ENCODE measurements at places on chromosomes 7 and 10.

DNA sequence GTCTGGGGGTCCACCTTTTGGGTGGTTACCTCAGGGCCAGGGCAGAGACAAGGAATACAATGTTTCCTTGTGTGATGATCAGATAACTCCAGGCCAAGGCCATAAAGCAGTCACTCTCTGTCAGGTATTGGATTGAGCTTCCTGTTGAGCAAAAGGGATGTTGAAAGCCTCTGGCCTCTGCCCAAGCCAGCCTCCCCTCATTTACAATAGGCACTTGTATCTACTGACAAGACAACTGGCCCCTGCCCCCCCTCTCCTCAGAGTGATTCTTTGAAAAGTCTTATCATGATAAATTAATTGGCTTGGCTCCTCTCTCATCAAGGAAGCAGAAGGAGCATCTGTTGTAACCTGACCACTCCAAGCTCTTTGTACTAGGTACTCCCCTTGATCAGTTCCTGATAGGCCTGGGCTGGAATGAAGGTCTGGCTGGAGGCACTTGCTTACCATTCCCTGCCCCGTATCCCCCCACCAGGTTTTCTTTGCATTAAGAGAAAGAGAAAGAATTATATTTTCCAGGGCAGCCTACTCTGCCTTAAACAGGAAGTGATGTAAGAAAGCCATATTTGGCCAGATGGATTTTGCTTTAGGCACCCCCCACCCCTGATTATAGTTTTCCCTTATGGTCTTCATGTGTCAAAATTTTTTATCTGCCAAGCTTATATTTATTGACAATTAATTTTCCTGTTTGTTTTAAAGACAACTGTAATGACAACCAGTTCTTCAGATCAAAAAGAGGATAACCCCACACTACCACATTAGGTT, 42.1 kb upstream of the HPS1 start:
- DNase-seq = no peak

DNA sequence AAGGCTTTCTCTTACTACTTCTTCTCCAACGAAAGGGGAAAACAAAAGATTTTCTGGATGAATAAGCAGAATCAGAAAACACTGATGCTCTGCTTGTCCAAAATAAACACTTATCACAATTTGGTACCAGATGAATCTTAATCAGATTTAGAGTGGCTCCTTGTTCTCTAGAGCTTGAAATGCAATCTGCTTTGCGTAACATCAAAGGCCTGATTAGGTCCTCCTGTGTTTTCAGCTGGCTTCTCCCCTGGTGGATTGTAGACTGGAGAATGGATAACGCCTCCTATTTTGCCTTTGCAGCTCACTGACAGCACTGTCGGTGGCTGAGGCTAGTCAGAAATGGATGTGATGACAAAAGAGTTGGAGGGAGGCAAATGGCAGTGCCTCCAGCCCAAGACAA, 91.2 kb downstream of the FAM13C start:
- peak; percentile 10 for DNase-seq

DNA sequence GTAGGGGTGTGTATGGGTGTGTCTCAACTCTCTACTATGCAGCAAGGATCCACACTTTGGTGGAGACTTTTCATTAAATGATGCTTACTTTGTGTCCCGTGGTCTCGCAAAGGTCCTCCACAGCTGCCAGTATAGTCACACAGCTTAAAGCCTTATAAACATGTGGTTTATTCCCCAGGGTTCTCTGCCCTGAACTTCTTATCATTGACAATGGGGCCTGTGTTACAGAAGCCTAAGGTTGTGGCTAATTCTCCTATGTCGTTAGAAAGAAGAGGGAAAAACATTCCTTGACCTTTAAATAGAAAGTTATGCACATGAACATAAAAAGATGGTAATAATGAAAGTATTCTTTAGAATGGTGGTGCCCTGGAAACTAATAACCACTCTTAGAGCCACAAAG, 201.4 kb downstream of the INHBA start:
- DNase-seq = no peak

DNA sequence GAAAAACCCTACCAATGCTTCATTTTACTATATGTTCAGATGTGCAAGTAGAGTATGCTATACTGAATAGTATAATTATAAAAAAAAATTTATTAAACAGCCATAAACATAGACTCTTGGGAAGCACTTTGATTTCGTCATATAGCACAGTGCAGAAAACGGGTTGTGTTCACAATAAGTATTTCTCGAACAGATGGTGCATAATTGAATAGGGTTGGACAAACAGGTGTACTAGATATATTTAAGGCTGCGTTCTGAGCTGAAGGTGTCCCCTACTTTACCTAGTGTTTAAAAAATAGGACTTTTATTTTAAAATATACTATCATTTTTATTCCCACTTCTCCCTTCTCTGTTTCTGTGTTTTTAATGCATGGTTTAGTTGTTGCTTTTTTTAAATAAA, 841.5 kb downstream of the ANKRD7 start:
- DNase-seq = no peak

DNA sequence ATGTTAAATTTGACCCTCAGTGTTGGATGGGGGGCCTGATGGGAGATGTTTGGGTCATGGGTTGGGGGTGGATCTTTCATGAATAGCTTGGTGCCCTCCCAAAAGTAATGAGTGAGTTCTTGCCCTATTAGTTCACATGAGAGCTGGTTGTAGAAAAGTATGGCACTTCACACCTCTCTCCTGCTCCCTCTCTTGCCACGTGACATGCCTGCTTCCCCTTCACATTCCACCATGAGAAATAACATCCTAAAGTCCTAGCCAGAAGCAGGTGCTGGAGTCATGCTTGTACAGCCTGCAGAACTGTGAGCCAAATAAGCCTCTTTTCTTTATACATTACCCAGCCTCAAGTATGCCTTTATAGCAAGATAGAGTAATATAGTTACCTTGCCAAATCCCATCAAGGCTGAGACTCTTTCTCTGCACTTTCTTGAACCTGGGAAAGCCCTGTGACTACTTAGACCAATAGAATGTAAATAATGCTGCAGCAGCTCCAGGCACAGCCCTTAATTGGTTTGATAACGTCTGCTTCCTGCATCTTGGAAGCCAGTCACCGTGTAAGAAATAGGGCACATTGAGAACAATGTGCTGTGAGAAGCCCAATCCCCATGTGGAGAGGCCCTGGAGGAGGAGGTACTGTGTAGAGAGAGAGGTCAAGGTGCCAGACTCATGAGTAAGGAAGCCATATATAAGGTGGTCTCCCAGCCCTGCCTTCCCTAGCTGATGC, 88.0 kb upstream of the NAMPT start:
- DNase-seq = no peak

DNA sequence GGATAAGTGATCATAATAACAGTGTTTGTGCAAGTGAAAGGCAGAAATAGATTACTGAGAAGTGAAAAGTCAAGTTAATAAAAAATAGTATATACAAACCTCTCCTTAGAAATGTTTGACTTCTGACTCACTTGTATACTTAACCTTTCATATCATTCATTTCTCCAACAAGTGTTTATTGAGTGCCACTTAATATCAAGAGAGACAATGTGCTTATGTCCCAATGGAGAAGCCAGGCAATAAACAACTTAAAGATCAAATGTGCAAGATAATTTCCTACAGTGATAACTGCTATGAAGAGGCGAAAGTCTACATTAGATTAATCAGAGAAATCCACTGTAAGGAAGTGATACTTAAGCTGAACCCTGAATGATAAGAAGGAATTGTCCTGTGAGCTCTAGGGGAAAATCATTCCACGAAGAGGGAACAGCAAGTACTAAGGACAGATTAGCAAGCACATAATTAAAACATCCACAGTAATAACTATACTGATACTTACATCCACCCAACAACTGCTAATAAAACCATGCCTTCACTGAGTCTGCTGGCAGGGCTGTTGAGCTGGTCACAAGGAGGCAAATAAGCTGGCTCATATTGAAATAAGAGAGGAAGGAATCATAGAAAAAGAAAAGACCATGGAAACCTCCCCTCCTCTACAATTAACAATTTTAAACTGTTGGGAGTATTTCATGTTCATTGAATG, 203.5 kb downstream of the CTNNA3 start:
- DNase-seq = no peak

DNA sequence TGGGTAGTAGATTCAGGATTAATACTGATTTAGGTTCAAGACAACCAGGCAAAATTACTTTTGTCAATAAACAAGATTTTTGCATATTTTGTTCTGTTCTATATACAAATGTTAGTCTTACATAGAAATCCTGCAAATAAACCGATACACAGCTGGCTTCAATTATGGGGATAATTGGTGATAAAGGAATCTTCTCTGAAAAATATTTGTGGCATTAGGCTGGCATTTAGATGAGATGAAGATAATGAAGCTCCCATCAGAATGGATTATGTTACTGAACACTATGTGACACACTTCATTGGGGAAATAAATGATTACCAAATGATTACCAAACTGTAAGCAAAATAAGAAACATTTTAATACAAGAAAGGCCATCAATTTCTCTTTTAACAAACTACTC, 65.8 kb downstream of the NT5C2 start:
- DNase-seq = no peak

GRCh38 chr7:157872447-157872846, 535.6 kb downstream of the DNAJB6 start:
- DNase-seq = no peak

DNA sequence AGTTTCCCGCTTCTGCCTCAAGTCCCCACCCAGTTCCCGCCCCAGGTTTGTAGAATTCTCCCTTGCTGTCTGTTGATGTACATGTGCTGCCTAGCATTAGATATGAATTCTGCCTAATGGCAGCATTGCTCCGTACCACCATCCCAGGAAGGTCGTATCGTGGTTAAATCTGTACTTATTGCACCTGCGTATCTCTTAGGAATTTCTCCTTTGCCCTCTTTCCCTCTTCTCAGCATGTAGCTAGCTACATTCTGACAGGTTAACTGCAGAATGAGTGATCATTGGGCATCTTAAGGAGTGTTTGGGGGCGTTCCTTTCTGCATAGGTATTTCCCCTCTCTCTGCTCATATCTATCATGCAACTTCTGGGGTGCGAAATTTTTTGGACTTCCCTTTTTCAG, 293.1 kb downstream of the GPR158 start:
- DNase-seq = no peak

- no peak for DNase-seq
These were observed 32.3 kb downstream of the VIPR2 start for GRCh38 chr7:159112136-159113011.

DNA sequence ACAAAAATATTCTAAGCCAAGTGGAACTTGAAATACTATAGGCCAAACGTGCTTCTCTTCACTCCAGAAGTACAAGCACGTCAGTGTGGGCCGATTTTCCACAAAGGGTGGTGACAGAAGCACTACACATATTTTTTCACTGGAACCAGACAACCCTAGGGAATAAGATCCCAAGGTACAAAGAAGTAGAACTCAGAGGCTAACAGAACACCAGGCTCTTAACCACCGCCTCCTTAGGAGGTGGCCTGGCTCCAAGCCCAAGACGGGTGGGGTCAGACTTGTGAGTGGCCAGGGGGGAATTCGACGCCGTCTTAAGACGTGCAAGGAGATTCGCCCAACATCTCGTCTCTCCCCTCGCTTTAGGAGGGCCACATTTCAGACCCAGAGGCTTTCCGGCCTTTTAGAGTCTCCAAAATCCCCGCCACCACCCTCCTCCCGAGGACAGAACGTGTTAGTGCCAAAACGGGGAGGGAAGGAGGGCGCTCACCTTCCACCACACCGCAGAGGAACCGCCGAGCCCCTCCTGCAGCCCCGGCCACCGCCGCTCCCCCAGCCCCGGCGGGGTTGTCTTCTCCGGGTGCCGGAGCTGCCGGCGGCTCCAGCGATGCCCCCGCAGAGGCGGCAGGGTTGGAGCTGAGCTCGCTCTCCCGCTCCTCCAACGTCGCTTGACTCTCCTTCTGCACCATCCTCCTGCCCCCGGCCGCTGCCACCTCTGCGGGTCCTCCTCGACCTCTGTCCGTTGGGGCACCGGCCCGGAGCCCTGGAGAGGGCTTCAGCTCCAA, 716 bp downstream of the OGA start:
- DNase-seq = peak; percentile 15

GRCh38 chr10:72459301-72459700, 104.6 kb upstream of the DNAJB12 start:
- DNase-seq = no peak

- DNase-seq = no peak
These were observed 19.5 kb downstream of the SCART1 start for GRCh38 chr10:133473270-133473669.

- DNase-seq = no peak
These were observed 34.9 kb upstream of the STEAP1 start for GRCh38 chr7:90119178-90119971.

- DNase-seq = no peak
These were observed 21.2 kb downstream of the ZMIZ2 start for GRCh38 chr7:44769776-44770294.

Measured in NCI-H1436 (cell line).